ENCODE measurements at places on chromosomes 2 and 18. TPM values are rescaled to one million over a fixed set of nuclear protein-coding genes. Genes with fewer than 3 reads are reported as not detected.
A peak's percentile ranks its signal among the peaks of the same experiment; 100 is the strongest.

The TNFAIP6 gene
- total RNA-seq, result 9.9 TPM

The NXPH2 gene
- total RNA-seq, result not detected

DNA sequence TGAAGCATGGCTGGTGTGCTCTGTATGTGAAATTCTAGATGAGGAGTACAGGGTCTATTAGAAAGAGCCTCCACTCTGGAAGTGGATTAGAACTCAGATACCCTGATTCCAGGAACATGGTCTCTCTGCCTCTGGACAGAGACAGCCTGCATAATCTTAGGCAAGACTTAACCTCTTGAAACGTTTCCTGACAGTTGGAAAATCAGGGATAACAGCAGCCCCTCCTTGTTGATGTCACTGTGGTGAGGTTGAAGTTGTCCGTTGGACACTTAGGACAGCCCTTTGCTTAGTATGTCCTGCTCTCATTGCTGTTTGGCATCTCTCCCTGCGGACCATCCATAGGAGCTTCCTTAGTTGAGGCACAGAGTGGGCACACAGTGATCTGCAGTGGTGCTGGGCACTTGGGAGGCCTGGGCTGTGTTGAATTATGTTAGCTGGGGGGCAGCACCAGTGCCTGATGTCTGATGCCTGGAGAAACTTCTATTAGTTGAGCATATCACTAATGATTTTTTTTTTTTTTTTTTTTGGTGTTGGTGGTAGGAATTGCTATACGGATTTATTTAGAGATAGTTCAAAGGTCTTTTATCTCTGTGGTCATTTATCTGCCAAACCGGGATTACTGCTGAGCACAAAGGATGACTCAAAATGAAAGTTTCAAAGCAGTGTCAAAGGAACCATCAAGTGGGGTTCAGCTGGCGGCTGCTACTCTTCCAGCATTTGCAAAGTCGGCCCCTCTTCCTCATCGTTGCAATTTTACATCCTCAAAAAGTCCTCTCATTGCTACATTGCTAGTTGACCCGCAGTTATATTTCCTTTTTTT is 28.8 kb downstream of the SETBP1 start:
- peak overlapping the region; percentile 80 for H3K27ac ChIP-seq
- no peak overlapping the region for H3K4me3 ChIP-seq
- H3K4me1 ChIP-seq, result peaks cover 19% of the 10 kb centered on the region
- H3K36me3 ChIP-seq, result peaks cover 5% of the 10 kb centered on the region
- DNase-seq, result no peak

GRCh38 chr2:36405183-36405582 is 49.6 kb downstream of the CRIM1 start:
- H3K36me3 ChIP-seq, result no peaks in the 10 kb centered on the region
- H3K27ac ChIP-seq, result no peak overlapping the region
- no peak overlapping the region for H3K4me3 ChIP-seq
- H3K4me1 ChIP-seq, result peaks cover 34% of the 10 kb centered on the region
- H3K27me3 ChIP-seq, result no peaks in the 10 kb centered on the region

The OSBPL1A gene
- total RNA-seq, result 129 TPM

GRCh38 chr2:131034122-131035051 is 58.9 kb downstream of the FAM168B start:
- peaks cover 19% of the 10 kb centered on the region for H3K27me3 ChIP-seq
- peak; percentile 81 for DNase-seq
- H3K4me1 ChIP-seq, result peaks cover 22% of the 10 kb centered on the region
- no peak overlapping the region for H3K27ac ChIP-seq

GRCh38 chr2:219041252-219041651 is at the start of gene CFAP65:
Gene CFAP65 (minus strand): TSS chr2:219041516. CDS start chr2:219039048, 2,468 bp downstream.
- no peaks in the 10 kb centered on the region for H3K36me3 ChIP-seq
- no peak within 1 kb of the TSS for H3K27ac ChIP-seq
- peaks cover 5% of the 10 kb centered on the region for H3K4me1 ChIP-seq
- peaks cover 98% of the 10 kb centered on the region for H3K27me3 ChIP-seq
- DNase-seq, result peak; percentile 48

The MLPH gene
- total RNA-seq, result 561 TPM

GRCh38 chr2:30514134-30514847 is 67.2 kb downstream of the LCLAT1 start:
- peak; percentile 64 for DNase-seq
- H3K27me3 ChIP-seq, result no peaks in the 10 kb centered on the region
- H3K4me1 ChIP-seq, result peaks cover 34% of the 10 kb centered on the region
- H3K27ac ChIP-seq, result no peak overlapping the region

DNA sequence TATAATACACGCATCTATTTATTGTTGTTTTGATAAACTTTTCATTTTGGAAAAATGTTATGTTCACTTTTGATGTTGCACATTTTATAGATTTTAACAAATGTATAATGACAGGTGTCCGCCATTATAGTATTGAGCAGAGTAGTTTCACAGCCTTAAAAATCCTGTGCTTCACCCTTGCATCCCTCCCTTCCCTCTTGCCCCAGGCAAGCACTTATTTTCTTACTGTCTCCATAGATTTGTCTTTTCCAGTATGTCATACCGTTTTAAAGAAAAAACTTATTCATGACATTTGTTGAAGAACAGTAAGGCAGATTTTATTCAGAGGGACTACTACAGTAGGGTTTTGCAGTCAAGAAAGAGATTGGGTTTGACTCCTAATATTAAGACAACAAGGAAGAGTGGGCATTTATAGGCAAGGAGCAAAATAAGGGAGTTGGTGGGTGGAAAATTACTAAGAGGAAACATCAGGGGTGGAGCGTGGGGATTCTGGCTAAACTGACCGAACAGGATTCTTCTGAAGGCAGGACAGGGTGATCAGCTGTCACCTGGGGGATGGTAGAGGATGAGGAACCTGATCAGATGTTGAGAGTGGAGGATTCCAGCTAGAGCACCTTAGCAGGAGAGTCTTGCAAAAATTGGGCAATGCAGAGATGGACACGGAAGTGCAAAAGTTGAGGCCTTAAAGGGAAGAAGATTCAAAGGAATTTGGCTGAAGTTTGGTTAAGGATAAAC is 108.8 kb downstream of the NCK2 start:
- H3K4me1 ChIP-seq, result peaks cover 12% of the 10 kb centered on the region
- DNase-seq, result no peak
- no peaks in the 10 kb centered on the region for H3K27me3 ChIP-seq
- no peak overlapping the region for H3K27ac ChIP-seq
- no peak overlapping the region for H3K4me3 ChIP-seq
- peaks cover 13% of the 10 kb centered on the region for H3K36me3 ChIP-seq

The TEX44 gene
- total RNA-seq, result not detected

DNA sequence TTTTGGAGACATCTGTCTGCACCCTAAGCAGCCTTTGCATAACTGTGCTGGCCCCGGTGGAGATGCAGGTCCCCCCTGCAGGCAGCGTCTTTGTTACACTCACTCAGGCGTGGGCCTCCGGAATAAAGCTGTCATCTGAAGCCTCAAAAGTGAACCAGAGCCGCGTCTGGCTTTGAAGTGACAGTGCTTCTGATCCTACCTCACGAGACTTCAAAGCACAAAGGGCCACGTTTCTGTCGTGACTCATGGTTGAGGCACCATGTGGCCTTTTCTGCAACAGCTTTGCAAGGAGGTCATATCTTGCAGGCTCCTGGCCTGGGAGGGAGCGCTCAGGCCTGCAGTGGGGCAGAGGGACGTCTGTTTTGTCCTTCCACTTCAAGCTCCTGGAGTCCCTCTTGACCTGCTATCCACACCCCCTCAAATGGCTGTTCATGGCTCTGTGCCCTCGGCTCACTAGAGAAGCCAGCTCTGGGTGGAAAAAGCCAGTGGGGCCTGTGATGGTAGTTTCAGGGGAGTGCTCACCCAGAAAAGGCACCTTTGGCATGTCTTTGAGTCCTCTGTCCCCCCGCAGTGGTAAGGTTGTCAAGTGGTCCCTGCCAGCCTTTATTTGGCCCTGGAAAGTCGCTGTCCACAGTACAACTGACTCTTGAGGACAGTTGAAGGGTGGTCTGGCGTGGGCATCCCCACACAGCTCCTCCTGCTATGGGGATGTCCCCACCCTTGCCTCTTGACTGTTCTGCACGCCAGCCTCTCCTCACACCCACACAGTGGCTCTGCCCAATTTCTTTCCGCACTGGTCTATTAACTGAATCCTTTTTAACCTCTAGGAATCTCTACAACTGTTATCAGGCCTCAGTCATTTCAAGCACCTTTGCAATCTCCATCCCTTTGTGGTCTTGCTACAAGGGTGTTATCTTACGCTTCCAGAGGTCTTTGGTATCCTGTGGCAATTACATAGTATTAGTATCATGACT is 19.3 kb downstream of the GPR55 start:
- no peak overlapping the region for H3K4me3 ChIP-seq
- no peaks in the 10 kb centered on the region for H3K36me3 ChIP-seq
- no peaks in the 10 kb centered on the region for H3K4me1 ChIP-seq
- peak; percentile 25 for DNase-seq

- H3K27me3 ChIP-seq, result no peaks in the 10 kb centered on the region
- peaks cover 33% of the 10 kb centered on the region for H3K4me1 ChIP-seq
- peak overlapping the region; percentile 79 for H3K27ac ChIP-seq
- H3K4me3 ChIP-seq, result no peak overlapping the region
- H3K36me3 ChIP-seq, result no peaks in the 10 kb centered on the region
- peak; percentile 81 for DNase-seq
Observed at GRCh38 chr2:85470850-85471800, 52.6 kb downstream of the SH2D6 start.

DNA sequence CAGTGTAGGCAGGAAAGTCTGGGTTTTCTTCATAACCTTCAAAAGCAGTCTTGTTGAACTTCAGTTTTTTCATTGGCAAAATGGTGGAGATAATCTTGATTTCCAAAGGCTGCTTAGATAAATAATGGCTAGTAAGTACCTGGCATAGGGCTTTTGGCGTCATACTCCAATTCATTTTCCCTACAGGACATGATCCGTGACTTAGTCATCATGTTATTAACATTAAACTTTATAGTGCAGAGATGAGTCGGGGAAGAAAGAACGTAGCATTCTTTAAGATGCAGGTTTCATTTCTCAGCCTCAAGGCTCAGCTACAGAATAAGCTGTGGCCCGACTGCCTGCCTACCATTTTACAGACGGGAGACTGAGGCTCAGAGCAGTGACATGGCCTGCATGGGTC is 64.0 kb downstream of the RALBP1 start:
- H3K27ac ChIP-seq, result no peak overlapping the region
- no peaks in the 10 kb centered on the region for H3K4me1 ChIP-seq
- DNase-seq, result no peak
- no peaks in the 10 kb centered on the region for H3K27me3 ChIP-seq
- peaks cover 57% of the 10 kb centered on the region for H3K36me3 ChIP-seq

The CRYGC gene
- total RNA-seq, result not detected

DNA sequence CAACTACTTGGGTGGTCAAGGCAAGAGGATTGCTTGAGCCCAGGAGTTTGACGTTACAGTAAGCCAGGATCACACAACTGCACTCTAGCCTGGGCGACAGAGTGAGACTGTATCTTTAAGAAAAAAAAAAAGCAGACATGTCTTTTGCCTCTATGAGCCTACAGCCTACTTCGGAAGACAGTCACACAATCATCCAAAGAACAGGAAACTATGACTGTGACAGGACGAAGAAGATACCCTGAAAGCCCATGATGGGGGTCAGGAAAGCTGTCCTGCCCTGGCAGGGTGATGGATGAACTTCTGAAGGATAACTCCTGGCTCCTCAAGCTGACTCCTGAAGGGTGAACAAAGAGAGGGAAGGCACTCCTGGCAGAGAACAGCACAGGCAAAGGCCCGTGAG is 251.7 kb upstream of the SIX2 start:
- H3K4me1 ChIP-seq, result peaks cover 24% of the 10 kb centered on the region
- no peaks in the 10 kb centered on the region for H3K36me3 ChIP-seq
- no peak overlapping the region for H3K27ac ChIP-seq
- H3K4me3 ChIP-seq, result no peak overlapping the region

DNA sequence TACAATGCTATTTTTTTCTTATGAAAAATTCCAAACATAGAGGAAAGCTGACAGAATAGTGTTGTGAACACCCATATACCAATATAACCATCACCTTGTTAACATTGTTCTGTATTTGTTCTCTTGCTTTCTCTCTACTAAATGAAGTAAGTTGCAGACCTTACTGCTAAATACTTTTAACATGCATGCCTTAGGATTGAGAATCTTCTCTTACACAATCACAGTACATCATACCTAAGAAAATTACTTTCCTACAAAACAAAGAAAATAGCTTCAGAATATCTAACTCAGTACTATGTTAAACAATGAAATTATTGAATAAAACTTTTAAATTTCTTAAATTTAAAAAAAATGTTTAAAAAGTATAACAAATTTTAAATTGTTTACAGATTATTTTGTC is 136.5 kb downstream of the UBR3 start:
- H3K27ac ChIP-seq, result no peak overlapping the region
- H3K36me3 ChIP-seq, result peaks cover 71% of the 10 kb centered on the region
- no peak for DNase-seq
- no peaks in the 10 kb centered on the region for H3K27me3 ChIP-seq
- no peaks in the 10 kb centered on the region for H3K4me1 ChIP-seq

GRCh38 chr18:25658476-25658875 is 306.5 kb upstream of the ZNF521 start:
- no peaks in the 10 kb centered on the region for H3K36me3 ChIP-seq
- H3K27me3 ChIP-seq, result no peaks in the 10 kb centered on the region
- H3K27ac ChIP-seq, result no peak overlapping the region
- no peak overlapping the region for H3K4me3 ChIP-seq

GRCh38 chr2:103459283-103459682 is 697.5 kb downstream of the TMEM182 start:
- H3K27me3 ChIP-seq, result no peaks in the 10 kb centered on the region
- peak; percentile 12 for DNase-seq
- H3K27ac ChIP-seq, result no peak overlapping the region
- no peak overlapping the region for H3K4me3 ChIP-seq
- no peaks in the 10 kb centered on the region for H3K36me3 ChIP-seq

GRCh38 chr2:158507141-158507540 is 50.4 kb downstream of the PKP4 start:
- H3K27ac ChIP-seq, result no peak overlapping the region
- H3K4me3 ChIP-seq, result no peak overlapping the region
- H3K36me3 ChIP-seq, result no peaks in the 10 kb centered on the region
- H3K27me3 ChIP-seq, result no peaks in the 10 kb centered on the region
- DNase-seq, result no peak
